Lower leg skin (tissue), 4 donors: ENCODE measurements at places on chromosomes 16 and 17.

DNA sequence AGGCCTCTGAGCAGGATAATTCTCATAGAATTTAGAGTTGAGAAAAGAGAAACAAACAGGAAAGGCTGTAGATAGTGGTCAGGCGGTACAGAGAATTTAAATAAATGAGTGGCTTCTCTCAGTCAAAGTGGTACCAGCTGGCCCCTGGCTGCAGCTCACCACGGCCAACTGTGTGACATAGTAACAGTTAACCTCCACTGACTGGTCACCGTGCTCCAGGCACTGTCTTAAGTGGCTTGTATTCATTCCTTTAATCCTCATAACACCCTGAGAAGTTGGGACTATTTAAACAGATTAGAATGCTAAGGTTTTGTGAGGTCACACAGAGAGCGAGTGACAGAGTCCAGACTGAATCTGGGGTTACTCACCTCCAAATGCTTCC is 108.9 kb downstream of the GNAO1 start:
- no peak for DNase-seq

DNA sequence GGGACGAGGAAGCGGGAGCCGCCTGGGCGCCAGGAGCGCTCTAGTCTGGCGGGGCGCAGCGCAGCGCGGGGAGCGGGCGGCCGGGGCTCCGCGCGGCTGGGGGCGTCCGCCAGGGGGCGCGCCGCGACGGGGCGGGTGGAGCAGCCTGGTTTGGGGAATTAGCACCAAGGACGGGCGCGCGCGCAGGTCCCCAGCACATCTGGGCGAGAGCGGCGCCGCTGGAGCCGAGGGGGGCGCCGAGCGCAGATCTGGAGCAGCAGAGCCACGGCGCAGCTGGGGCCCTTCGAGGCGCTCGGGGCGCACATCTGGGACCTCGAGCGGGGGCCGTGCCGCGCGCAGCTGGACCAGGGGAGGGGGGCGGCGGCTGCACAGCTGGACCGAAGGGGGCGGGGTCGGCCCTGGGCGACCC is at the start of gene NXPH3:
Gene NXPH3 (plus strand): TSS at position 193 of the 409 bp plus-strand sequence. CDS start 349 bp downstream, outside the sequence.
- peak; percentile 93 for DNase-seq

DNA sequence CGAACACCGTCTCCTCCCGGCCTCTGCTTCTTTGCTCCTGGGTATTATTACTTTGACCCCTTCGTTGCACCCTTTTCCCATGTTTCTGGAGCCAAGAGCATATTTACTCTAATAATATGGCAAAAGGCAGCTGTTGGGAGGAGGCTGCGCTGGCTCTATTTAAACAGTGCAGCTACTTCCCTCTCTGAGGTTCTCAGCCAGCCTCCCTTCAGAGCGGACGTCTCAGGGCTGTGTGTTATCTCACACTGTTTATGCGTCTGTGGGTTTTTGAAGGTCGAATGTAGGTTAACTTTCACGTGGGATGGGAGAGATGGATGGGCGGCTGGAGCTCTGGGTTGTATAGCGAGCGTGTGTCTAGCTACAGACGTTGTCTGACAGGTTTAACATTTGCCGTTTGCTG is 45.3 kb downstream of the COX4I1 start:
- DNase-seq: no peak

- no peak for DNase-seq
Measured at GRCh38 chr16:1471569-1472194, 3.1 kb downstream of the CLCN7 start.

- no peak for DNase-seq
Measured at GRCh38 chr17:54920819-54921218, 20.2 kb downstream of the TOM1L1 start.

- DNase-seq: peak; percentile 93
Measured at GRCh38 chr16:4179020-4179419, 62.8 kb upstream of the ADCY9 start.

- no peak for DNase-seq
Measured at GRCh38 chr17:76394166-76394565, 9.8 kb downstream of the SPHK1 start.

GRCh38 chr16:8989099-8989878 is 25.6 kb upstream of the USP7 start:
- no peak for DNase-seq

GRCh38 chr16:76176153-76176552 is 101.0 kb upstream of the CNTNAP4 start:
- DNase-seq: no peak

GRCh38 chr16:85431431-85432124 is 181.5 kb upstream of the GSE1 start:
- no peak for DNase-seq

GRCh38 chr17:53032861-53033271 is 789.9 kb upstream of the KIF2B start:
- no peak for DNase-seq
